Fibroblast of the aortic adventitia (primary cell): ENCODE measurements at places on chromosomes 6 and 20. TPM values are rescaled to one million over a fixed set of nuclear protein-coding genes. Genes with fewer than 3 reads are reported as not detected.

Gene ZKSCAN8
- 16.4 and 21.2 TPM in 2 replicates for total RNA-seq

Gene RFX6
- not detected in 2 replicates for total RNA-seq

Gene SYS1
- 27.9 and 29.4 TPM in 2 replicates for total RNA-seq

Gene VGLL2
- not detected in 2 replicates for total RNA-seq

Gene ARMC12
- total RNA-seq = 0.45 TPM in 1 of 2 replicates, not detected in the other

Gene PTP4A1
- total RNA-seq = 9.6 and 46.1 TPM in 2 replicates

Gene ENPP3
- total RNA-seq = not detected in 2 replicates

Gene THBS2
- total RNA-seq = 322 and 519 TPM in 2 replicates

Gene TMC2
- not detected in 2 replicates for total RNA-seq

Gene PLA2G7
- total RNA-seq = 7.8 TPM in 1 of 2 replicates, not detected in the other

Gene OPN5
- under 0.01 TPM in 1 of 2 replicates, not detected in the other for total RNA-seq

Gene LINC00237
- not detected in 2 replicates for total RNA-seq

Gene SNAP25
- 0.65 and 3.1 TPM in 2 replicates for total RNA-seq

Gene DEFB132
- not detected in 2 replicates for total RNA-seq

Gene PLCB1
- total RNA-seq = 39.2 and 46.5 TPM in 2 replicates

Gene ARFGEF3
- total RNA-seq = 0.08 and 0.09 TPM in 2 replicates

Gene RRAGD
- 1.4 and 15.1 TPM in 2 replicates for total RNA-seq

Gene NHLRC1
- 2.1 and 3.0 TPM in 2 replicates for total RNA-seq

Gene HLA-DQA1
- total RNA-seq = not detected in 2 replicates

Gene CDH26
- total RNA-seq = 0.09 TPM in 1 of 2 replicates, not detected in the other

Gene PTCRA
- not detected in 2 replicates for total RNA-seq

Gene HUS1B
- 0.45 and 0.65 TPM in 2 replicates for total RNA-seq

Gene ADGRF1
- total RNA-seq = not detected in 2 replicates

Gene F13A1
- not detected in 2 replicates for total RNA-seq

Gene FRK
- 2.0 TPM in 2 replicates for total RNA-seq

Gene HTR1E
- not detected in 2 replicates for total RNA-seq

Gene CCN6
- not detected in 2 replicates for total RNA-seq

Gene GSTA3
- not detected in 2 replicates for total RNA-seq

Gene ZNF334
- 0.63 and 14.0 TPM in 2 replicates for total RNA-seq

Gene FAM210B
- 53.3 and 56.1 TPM in 2 replicates for total RNA-seq

Gene KCNQ2
- not detected in 2 replicates for total RNA-seq

Gene SDHAF4
- total RNA-seq = 2.8 and 8.0 TPM in 2 replicates

Gene TFAP2A
- 1.4 TPM in 1 of 2 replicates, not detected in the other for total RNA-seq

Gene PI3
- not detected in 2 replicates for total RNA-seq

Gene ASIP
- not detected in 2 replicates for total RNA-seq

Gene HCRTR2
- total RNA-seq = not detected in 2 replicates

Gene HELZ2
- 20.9 and 27.0 TPM in 2 replicates for total RNA-seq

Gene ARG1
- total RNA-seq = not detected in 2 replicates

Gene LKAAEAR1
- total RNA-seq = 0.36 TPM in 1 of 2 replicates, not detected in the other

Gene FAM83D
- 2.2 and 16.7 TPM in 2 replicates for total RNA-seq

Gene FAXC
- total RNA-seq = 0.08 and 0.54 TPM in 2 replicates

Gene PLEKHG1
- total RNA-seq = 1.9 and 3.7 TPM in 2 replicates

Gene TSBP1
- not detected in 2 replicates for total RNA-seq

Gene E2F1
- total RNA-seq = 0.74 and 23.7 TPM in 2 replicates

Gene SAMD3
- total RNA-seq = 9.1 and 33.9 TPM in 2 replicates

Gene CD109
- total RNA-seq = 39.2 and 170 TPM in 2 replicates

Gene OR5V1
- total RNA-seq = not detected in 2 replicates

Gene ETV7
- total RNA-seq = 0.09 TPM in 1 of 2 replicates, not detected in the other

Gene BHLHE23
- not detected in 2 replicates for total RNA-seq

Gene CFB
- 32.9 and 39.1 TPM in 2 replicates for total RNA-seq
